ENCODE measurements at places on chromosomes 11 and 22.

DNA sequence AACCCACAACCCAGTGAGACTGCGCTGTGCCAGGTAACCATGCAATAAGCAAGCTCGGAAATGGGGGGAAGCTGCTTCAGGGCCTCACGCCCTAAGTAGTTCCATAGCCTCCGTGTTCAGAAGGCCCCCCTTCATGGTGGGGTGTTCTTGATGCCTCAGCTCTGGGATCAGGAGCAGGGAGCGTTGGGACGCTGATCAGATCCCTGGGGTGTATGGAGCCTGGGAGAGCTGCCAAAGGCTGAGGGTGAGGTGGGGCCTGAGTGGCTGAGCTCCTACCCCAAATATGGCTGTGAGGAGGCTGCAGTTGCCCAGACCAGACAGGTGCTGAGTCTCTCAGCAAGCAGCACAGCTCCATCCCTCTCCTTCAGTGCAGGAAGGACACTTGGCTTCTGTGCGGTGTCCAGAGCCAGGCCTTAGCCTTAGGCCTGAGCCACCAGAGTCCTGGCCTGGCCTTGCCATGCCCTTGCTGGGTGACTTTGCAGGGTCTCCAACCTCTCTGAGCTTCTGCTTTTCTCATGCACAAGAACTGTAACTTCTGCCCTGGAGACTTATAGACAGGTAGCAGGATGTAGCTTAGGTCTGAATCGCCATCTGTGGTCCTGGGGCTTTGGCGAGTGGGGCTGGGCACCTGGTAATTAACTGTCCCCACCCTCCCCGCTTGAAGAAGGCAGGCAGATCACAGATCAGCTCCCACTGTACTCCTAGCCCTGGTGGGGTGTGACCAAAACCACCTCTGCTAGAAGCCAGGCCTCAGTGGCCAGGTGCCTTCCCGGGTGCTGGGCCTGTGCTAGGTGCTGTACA, 5.3 kb downstream of the MMP11 start:
- no peak for DNase-seq

DNA sequence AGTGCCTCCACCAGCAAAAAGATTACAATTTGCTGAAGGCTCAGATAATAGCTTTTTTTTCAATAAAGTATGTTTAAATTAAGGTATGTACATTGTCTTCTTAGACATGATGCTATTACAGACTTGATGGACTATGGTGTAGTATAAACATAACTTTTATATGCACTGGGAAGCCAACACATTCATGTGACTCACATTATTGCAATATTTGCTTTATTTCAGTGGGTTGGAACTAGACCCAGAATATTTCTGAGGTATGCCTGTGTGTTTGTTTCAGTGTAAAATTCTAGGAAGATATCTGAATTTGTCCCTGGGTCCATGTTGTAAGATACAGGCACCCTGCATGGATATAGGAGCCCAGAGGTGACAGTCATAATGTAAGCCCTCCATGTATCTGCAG, 120.0 kb upstream of the BDNF start:
- no peak for DNase-seq

- DNase-seq = no peak
Observed at GRCh38 chr22:20749453-20749852, 24.5 kb upstream of the SERPIND1 start.

- DNase-seq = no peak
Observed at GRCh38 chr22:23283591-23284503, 103.5 kb downstream of the BCR start.

GRCh38 chr22:47997052-47997590, 1234.7 kb downstream of the TBC1D22A start:
- no peak for DNase-seq

DNA sequence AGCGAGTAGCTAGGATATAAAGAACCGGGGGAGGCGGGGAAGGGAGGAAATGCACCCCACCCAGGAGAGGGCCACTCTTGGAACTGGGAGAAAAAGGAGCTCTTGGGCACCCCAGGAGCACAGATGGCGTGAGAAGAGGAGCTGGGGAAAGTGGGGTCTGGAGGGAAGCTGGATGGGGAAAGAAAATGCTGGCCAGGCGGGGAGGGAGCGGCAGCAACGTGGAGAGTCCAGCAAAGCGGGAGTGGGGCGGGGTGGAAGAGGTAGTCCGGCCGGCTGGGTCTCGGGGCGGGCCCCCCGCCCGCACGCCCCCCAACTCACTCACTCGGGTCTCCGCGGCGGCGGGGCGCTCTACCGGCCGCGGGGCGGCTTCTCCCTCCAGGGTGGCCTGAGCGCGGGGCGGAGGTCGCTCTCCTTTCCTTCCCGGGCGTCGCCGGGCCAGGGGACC, 522 bp downstream of the TOB2 start:
- DNase-seq = no peak

DNA sequence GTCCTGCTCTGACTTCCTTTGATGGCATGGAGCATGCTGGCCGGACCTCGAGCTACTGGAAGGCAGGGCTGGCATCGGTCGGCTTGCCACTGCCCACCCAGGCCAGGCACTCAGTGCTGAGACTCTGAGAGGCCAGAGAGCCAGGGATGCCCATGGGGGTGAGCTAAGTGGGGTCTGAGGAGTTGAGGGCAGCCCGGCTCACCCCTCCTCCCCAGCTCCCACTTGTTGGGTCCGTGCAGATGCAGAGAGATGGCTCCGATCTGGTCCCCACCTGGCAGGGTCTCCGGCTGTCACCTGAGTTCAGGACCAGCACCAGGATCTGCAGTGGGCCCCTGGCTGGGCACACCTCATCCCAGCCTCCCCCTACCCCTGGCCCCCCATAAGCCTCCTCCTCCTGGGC, 13.3 kb downstream of the LSP1 start:
- DNase-seq = no peak

GRCh38 chr11:35683728-35684339, 21.3 kb downstream of the TRIM44 start:
- no peak for DNase-seq

- DNase-seq = no peak
Observed at GRCh38 chr11:72618803-72619202, 55.4 kb downstream of the PDE2A start.

GRCh38 chr11:125188021-125188420, 23.5 kb downstream of the PKNOX2 start:
- no peak for DNase-seq

Data from CD4-positive, alpha-beta T cell treated with Interleukin-21 for 1 hour (primary cell).